ENCODE measurements at places on chromosomes 4 and X.

DNA sequence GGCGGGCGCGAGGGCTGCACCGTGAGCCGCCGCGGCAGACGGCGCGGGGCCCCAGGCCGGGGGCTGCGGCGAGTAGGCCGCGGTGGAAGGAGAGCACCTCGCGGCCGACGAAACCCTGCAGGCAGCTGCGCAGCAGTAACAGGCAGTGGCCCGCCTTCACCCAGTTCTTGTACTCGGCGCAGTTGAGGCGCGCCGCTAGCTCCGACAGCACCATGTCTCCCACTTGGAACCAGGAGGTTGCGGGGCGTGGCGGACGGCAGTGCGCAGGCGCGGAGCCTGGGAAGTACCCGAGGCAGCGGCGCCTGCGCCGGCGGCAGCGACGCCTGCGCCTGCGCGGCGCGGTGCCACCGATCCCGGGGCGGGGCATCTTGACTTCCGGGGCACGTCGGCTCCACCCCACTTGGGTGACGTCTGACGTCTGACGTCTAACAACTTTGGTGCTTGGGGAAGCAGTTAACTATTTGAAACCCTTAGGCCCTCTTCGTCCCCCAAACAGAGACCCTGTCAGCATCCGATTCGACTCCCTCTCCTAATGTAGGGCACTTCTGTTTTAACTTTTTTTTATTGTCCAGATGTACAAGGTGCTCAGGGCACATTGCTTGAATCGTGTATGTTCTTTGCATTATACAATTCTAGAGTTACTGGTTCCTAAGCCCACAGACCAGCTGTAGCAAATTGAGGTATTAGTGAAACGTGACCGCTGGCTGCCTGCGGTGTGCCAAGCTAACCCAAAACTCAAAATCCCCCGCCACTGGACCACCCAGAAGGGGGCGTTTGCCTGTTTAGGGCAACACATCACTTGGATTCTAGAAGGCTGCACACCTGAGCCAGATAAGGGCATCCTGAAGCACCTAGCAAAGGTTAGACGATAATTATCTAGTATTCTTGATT, at the start of gene CXorf38:
Gene CXorf38, minus strand, starts transcription at position 255 of the 891 bp plus-strand sequence. Its CDS starts 41 bp downstream, at position 214.
- peak; percentile 89 for DNase-seq

DNA sequence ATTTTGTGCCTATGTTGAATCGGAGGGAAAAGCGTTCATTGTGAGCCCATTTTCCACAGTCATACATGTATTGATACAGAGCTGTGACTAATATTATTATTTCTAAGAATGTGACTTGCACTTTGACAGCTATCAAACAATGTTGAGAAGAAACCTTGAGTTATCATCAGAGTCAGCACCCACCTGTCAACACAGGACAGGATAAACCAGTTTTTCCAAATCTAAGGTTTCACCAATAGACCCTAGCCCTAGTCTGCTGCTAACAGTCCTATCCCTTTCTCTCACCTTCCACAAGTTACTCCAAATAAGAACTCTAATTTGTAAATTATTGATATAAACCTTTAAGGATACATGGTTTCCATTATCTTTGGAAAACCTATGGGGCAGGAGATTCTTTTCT, 47.7 kb upstream of the DHX15 start:
- no peak for DNase-seq

DNA sequence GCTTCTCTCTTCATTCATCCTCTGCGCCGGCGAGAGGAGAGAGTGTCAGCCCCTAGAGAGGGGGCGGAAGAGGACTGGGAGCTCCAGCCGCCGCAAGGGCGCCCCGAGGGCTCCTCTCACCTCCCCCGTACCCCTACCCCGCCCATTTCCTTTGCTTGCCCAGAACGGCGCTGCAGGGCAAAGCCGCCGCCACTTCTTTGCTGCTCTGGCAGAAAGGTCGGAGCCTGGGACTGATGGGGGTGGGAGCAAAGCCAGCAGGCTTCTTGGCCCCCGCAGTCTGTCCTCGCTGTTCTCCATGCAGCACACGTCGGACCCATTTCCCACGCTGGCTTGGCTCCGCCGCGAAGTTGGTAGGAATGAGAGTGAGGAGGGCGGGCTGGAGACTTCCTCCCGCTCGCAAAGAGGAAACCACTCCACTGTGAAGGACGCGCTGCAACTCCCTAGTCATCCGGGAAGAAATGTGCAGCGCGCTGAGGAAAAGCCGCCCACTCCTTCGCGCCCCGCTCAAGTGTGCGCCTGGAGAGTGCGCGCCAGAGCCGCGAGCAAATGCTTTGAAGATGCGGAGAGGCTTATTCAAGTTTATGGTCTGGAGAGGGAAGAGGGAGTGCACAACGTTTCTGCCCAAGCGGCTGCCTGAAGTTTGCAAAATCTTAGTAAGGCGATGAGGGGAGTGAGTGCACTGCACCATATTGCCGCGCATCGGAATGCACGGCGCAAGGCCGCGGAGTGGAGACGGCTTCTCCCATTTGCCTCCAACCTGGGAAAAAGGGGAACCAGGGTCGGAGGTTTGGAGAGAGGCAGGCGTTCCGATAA, 2.8 kb upstream of the PCDH7 start:
- DNase-seq, result no peak

GRCh38 chr4:119100655-119101054, 35.0 kb upstream of the MYOZ2 start:
- DNase-seq, result no peak

DNA sequence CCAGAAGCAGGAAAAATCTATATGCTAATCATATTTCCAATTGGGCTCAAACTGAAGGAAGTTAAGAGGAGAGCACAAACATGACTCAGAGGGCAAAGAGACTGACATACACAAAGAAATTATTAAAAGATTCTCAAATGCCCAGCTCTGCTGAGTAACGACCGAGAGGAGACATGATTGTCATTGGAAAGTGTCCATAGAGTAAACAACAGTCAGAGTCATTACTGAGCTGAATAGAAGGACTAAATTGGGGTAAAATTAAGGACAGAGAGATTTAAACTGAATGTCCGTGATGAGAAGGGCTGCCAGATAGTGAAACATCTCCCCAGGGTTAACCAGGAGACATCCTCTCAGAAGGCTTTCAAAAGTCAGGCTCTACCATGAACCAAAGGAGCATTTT, 111.2 kb upstream of the GALNT7 start:
- peak; percentile 26 for DNase-seq

GRCh38 chr4:87019898-87020297, 85.1 kb downstream of the AFF1 start:
- no peak for DNase-seq

GRCh38 chr4:1087371-1087770, 26.0 kb downstream of the RNF212 start:
- no peak for DNase-seq

- no peak for DNase-seq
Measured at GRCh38 chr4:79788884-79789283, 284.1 kb downstream of the ANTXR2 start.

- no peak for DNase-seq
Measured at GRCh38 chr4:117434424-117434823, 349.0 kb upstream of the TRAM1L1 start.

DNA sequence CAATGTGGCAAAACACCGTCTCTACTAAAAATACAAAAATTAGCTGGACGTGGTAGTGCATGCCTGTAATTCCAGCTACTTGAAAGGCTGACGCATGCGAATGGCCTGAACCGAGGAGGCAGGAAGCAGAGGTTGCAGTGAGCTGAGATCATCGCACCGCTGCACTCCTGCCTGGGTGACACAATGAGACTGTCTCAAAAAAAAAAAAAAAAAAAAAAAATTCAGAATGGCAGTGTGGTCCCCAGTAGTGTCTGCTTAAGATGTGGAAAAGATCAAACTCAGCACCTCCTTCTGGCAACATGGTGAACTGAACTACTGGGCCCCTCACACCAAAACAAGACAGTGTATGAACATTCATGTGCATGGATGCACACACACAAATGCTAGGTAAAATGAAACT, 32.2 kb downstream of the SMS start:
- DNase-seq, result no peak

- DNase-seq, result no peak
Measured at GRCh38 chr4:25050370-25051078, 19.8 kb upstream of the LGI2 start.

DNA sequence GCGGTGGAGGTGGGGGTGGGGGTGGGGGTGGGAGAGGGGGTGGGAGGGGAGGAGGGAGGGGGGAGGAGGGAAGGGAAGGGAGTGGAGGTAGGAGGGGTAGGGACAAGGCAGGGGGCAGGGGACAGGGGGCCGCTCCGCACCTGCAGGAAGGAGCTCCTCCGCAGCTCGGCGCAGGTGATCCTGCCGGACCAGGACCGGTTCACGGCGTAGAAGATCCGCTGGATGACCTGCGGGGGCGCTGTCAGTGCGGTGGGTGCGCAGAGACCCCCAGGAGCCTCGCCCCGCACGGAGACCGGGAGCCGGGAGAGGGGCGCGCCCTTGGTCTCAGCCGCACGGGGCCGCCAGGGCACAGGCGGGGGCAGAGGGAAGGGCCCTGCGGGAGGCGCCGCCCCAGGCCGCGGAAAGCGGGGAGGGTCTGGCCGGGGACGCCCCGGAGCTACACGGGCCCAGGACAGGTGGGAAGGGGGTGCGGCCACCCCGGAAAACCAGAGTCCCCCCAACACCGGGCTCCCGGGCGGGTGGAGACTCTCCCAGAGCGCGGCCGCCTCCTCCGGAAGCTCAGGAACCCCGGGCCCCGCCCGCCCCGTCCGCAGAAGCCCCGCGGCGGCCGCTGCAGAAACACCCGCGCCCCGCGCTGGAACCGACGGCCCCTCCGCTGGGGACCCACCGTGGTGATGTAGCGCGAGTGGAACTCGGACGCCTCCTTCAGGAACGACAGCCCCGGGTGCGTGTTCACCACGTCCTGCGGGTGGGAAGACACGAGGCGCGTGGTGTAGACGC, 27.6 kb upstream of the GTPBP6 start:
- no peak for DNase-seq

DNA sequence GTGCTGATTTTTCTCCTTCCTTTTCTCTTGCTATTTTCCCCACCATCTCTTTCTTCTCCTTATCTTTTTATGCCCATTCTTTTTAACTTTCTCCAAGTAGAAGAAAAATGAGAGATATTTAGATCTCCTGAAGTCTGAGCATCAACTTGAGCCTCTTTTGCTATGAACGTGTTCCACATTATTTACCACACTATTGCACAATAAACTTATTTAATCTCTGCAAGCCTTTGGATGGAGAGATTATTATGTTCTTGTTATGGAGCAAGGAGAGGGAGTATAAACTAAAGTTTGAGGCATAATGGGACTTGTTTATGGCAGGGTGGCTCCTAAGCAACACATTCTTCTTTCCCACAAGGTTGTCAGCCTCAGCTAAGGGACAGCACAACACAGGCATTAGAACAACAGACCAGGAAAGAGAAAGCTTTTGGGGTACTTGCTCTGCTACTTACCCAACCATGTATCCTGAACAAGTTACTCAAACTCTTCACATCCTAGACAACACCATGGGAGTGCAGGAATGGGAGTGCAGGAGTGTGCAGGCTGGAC, 365.5 kb upstream of the BOD1L1 start:
- DNase-seq, result no peak

DNA sequence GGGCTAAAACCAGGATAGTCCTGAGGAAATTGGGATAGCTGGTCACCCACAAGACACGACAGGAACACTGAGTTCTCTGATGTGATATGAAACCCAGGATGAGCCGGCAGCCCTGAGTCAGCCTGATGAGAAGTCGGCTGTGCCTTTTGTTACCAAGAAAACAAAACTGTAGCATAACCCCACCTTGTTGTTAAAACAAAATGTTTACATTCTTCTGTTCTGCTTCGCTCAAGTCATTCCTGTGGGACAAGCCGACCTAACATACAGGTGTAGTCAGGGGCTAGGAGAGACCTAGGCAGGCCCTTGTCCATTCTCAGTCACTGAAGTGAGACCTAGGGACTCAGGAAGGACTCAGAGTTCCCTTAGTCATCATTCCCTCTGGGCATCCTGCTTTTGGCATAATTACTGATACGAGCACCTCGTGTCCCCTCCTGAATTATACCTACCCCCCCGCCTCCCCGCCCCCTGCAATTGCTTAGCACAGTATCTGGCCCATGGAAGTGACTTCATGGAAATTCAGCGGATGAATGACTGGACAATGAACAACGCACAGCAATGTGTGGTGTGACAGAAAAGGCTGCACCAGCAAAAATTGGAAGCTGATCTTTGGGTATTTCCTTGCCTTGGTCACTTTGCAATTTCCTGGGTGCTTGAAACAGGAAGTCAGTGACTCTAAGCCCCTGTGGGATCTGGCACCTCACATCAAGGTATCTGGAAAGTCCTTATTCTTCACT, 31.9 kb upstream of the TLR2 start:
- no peak for DNase-seq

DNA sequence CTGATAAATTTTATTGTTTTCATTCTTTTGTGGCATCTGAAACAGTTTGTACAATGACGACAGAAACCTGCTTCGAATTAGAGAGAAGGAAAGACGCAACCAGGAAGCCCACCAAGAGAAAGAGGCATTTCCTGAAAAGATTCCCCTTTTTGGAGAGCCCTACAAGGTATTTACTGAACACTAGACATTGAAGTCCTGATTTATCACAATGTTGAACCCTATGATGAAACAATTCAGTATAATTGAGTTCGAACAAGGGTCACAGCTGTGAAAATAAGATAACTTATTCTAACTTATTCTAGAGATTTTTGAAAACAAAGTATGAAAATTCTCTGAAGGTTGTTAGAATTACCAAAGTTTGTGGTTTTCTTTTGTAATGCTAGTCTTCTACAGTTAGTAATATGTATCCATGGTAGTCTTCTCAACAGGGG, 111.3 kb downstream of the AFF1 start:
- no peak for DNase-seq

DNA sequence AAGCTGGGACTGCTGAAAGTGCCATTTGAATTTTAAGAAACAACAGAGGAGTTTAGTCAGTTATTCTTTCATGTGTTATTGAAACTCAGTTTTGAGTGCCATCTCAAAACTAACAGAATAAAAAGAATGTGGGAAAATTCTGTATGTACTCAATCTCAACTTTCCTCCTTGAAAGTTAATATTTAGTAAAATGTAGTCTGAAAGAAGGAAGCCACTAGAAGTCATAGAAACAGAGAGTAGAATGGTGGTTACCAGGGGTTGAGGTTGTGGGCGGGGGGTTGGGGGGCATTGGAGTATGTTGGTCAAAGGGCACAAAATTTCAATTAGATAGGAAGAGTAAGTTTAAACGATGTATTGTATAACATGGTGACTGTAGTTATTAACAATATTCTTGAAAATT, 628.3 kb upstream of the MAGEB2 start:
- DNase-seq, result no peak

GRCh38 chr4:1834047-1834775, 21.7 kb downstream of the LETM1 start:
- DNase-seq, result no peak
